ENCODE measurements at places on chromosomes 12 and 14. TPM values are rescaled to one million over a fixed set of nuclear protein-coding genes. Genes with fewer than 3 reads are reported as not detected.

Gene PLCZ1
- not detected for total RNA-seq

Gene IGFBP6
- 1.6 TPM for total RNA-seq

Gene ATG2B
- total RNA-seq: 34.5 TPM

GRCh38 chr12:117854339-117855012, 114.3 kb downstream of the KSR2 start:
- DNase-seq: peak; percentile 47

DNA sequence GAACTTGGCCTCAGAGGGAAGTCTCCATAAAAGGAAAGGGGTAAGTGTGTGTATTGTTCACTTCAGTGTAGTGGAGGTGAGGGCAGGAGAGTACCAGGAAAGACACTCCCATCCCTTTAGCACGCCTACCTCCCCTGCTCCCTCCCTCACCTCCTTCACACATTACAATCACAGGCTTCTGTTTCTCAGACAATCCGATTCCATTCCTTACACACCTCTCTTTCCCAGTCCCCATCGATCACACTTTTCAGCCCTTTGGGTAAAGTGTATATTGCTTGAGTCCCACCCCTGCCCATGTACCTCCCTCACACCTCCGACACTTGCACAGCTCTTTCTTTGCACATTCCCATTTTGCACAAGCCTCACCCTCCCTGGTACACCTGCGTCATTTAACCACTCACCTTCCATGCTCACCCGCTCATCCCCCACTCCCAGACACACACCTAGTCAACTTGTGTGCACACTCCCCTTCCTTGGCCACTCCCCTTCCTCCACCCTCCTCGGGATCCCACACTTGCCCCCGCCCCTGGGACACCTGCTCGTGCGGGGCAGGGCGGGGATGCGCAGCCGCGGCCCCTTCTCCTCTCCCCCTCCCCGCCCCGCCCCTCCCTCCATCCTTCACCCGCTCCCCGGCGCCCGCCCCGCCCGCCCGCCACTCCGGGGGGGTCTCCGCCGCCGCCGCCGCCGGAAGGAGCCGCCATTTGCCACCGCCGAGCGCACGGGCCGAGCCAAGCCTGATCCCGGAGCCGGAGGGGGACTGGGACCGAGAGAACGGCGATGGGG, at the start of gene MARCHF9:
Gene MARCHF9, plus strand, starts transcription at position 693 of the 783 bp plus-strand sequence. CDS start 426 bp downstream, outside the sequence.
- DNase-seq: peak; percentile 69

DNA sequence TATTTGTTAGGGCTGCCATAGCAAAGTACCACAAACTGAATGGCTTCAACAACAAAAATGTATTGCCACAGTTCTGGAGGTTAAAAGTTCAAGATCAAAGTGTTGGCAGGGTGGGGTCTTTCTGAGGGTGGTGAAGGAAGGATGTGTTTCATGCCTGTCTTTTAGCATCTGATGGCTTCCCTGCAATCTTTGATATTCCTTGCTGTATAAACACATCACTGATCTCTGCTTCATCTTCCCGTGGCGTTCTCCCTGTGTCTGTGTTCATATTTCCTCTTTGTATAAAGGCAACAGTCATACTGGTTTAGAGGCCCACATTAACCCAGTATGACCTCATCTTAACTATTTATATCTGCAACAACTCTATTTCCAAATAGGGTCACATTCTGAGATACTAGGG, 167.5 kb downstream of the BTG1 start:
- DNase-seq: no peak

GRCh38 chr12:112167031-112167461, 41.7 kb downstream of the TRAFD1 start:
- DNase-seq: no peak

DNA sequence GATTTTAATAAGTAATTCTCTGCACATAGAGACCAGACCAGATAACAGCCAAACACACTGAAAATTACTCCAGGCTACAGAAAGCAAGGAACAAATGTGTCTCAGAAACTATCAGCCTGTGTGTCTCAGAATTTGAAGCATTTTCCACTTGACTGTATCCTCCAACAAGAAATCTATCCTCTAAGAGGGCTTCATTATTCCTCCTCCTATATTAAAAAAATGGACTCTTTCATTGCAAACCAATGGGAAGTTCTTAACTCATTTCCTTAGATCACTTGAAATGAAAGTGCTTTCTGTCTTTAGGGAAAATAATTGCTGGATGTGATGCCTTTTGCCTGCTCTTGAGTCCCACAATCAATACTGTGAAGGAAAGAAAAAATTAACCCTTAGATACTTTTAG, 2.3 kb downstream of the ST8SIA1 start:
- no peak for DNase-seq

- DNase-seq: peak; percentile 56
Measured at GRCh38 chr12:122023339-122024131, 1.9 kb downstream of the BCL7A start.

DNA sequence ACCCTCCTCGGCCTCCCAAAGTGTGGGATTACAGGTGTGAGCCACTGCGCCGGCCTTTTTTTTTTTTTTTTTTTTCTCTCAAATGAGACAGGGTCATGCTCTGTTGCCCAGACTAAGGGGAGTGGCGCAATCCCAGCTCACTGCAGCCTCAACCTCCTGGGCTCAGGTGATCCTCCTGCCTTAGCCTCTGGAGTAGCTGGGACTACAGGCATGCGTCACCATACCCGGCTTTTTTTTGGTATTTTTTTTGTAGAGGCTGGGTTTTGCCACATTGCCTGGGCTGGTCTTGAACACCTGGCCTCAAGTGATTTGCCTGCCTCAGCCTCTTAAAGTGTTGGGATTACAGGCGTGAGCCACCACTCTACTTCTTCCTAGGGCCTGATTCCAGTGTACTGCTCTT, 18.7 kb downstream of the FUT8 start:
- DNase-seq: no peak

DNA sequence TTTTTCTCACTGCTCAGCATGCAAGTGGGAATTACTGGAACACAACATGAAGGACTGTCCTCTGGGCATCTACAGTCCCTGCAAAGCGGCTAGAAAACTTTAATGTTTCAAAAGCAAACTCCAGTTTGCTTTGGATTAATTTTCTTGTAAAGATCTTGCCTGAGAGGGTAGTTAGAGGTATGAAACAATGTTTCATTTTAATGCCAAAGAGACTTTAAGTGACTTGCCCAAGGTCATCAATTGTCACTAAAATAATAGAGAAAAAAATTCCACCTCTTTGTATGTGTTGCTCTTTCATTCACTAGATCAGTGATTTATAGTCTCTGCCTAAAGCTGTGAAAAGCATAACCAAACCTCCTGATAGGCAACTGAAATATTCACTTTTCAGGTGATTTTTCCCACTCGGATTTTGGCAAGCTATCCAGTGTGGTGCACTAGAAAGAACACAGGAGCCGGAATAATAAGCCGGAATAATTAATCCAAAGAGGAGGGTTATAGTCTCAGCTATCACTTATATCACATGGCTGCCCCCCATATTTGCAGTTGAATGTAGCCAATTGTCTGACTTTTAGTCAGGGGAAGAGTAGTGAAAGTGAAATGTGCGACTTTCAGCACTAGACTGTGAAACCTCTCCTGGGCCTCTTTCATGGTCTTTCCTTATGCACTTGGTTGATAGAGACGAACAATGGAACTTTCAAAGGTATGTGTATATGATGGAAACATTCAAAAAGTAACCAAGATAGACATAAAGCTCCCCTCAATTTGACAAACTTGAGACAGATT, 107.7 kb downstream of the SLC6A15 start:
- DNase-seq: no peak

DNA sequence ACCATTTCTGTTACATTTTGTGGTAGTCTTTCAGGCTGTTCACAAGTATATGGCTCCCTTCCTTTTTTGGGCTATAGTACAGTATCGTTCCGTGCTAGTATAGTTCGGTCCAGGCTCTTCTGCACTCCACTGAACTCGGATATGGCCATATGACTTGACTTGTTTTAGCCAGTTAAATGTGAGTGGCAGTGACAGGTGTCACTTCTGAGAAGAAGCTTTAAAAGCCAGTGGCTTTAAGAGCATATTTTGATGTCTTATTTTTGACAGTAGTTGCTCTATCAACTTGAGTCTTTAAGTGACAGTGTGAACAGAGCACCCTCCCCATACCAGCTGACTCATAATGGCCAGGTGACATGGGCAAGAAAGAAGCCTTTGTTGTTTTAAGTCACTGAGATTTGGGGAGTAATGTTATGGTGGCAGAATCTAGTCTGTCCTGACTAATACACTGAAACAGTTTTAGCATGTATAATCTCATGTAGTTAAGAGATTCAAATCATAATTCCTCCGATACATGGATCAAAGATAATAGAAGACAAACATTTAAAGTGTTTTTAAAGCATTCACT, 64.6 kb downstream of the ANO4 start:
- no peak for DNase-seq

DNA sequence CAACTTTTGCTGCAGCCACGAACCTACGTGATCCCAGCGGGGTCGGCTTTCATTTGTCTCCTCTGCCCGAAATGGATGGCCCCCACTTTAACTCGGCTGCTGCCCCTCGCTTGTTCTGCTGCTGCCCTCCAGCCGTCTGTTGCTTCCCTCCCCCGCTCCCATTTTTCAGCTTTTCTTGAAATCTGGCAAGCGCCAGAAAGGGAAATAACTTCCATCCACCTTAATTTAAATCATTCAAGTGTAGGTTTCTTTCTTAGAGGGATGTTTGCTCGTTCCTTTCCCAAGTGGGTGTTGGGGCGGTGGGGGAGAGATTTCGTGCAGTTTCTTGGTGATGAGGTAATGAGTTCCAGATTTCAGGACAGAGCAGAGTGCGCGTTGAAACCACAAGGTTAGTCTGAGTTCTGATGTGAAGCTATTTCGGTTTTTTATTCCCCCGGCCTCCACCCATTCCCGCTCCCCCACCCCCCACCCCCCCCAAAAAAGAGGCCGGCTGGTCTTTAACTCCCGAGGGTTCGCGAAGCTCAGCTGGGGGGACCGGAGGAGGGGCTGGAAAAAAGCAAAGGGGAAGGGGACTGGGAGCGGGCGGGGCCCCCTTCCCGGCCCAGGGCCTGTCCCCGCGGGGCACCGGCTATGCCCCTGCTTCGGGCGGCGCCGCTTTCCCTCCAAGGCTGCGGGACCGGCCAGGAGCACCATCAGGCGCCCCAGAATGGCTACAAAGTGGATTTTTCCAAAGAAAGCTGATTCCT, 2.2 kb upstream of the ZFP36L1 start:
- peak; percentile 58 for DNase-seq

DNA sequence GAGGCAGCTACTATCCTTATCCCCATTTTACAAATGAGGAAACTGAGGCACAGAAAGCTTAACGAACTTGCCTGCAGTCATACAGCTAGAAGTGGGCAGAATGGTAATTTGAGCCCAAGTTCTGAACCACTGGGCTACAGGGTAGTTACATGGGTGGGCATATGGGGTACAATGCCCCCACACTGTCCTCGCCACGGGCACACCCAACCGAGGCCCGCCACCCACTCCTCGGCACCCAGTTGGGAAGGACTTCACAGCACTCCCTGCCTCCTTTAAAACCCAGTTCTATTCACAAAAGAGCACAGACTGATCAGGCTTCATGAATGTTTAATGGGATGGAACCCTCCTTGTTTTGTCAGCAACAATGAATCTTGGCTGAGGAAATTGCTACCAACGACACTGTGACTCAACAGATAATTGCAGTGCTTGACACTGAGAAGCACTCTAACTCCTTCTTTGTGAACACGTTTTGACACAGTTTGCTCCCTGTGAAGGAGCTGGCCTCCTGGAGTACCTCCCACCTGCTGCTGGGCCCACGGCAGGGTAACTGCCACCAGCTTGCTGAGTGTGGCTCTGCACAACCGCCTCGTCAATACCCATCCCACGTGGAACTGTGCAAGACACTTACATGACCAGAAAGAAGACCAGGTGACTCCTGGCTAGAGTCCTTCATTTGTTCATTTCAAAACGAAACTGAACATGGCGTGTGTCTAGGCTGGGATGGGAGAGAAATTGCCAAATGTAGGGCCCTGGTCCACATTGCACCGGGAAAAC, 63.5 kb downstream of the CLMN start:
- no peak for DNase-seq

GRCh38 chr12:111448846-111449790, 43.4 kb downstream of the SH2B3 start:
- peak; percentile 27 for DNase-seq

- DNase-seq: no peak
Measured at GRCh38 chr12:10941916-10942607, 3.0 kb upstream of the TAS2R14 start.

DNA sequence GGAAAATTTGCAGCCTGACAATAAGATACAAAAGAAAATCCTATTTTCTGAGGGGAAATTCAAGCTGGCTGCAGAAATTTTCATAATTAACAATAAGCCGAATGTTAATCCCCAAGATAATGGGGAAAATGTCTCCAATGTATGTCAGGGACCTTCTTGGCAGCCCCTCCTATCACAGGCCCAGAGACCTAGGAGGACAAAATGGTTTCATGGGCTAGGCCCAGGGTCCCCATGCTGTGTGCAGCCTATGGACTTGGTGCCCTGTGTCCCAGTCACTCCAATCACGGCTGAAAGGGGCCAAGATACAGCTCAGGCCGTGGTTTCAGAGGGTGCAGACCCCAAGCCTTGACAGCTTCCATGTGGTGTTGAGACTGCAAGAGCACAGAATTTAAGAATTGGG, 11.2 kb downstream of the C12orf50 start:
- DNase-seq: no peak

DNA sequence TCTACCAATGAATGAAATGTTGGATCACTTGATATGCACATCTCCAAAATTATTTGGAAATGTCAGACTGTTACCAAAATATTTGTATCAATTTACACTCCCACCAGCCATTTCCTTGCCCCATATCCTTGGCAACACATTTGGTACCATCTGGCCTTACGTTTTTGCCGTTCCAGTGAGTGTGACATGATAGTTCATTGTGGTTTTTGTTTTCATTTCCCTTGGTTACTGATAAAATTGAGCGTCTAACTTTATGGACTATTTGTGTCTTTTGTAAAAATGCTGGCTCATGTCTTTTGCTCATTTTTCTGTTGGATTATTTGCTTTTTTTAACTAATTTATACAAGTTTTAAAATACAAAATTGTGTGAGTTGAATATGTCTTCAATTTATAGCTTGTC, 11.0 kb downstream of the KLHDC1 start:
- no peak for DNase-seq

GRCh38 chr14:72651081-72651480, 242.8 kb downstream of the DPF3 start:
- no peak for DNase-seq

GRCh38 chr12:62919838-62920237, 15.1 kb downstream of the PPM1H start:
- DNase-seq: no peak
